Stimulated activated CD4-positive, alpha-beta T cell treated with anti-CD3 and anti-CD28 coated beads, Interleukin-12 subunit alpha, Interleukin-12 subunit beta, amount 100 ng/mL, for 4 hours (primary cell): ENCODE measurements at places on chromosomes 2 and 18.

DNA sequence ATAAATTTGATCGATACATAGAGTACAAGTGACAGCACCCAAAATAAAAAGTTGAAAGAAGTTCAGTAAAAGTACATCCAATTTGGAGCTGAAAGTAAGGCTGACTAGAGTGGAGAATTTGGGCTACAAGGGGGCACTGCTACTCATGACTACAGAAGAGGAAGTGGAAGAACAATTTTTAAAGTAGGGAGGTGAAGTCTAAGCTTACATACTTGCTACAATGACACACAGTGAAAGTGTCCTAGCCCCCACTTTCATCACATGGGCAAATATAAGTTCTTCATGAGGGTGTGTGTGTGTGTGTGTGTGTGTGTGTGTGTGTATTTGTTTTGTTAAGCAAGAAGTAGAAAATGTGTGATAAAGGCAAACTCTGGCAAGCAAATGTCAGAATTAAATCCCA, 45.7 kb downstream of the MAP3K2 start:
- no peak for DNase-seq

- no peak for DNase-seq
These were observed 33.9 kb downstream of the MTA3 start for GRCh38 chr2:42602218-42602875.

DNA sequence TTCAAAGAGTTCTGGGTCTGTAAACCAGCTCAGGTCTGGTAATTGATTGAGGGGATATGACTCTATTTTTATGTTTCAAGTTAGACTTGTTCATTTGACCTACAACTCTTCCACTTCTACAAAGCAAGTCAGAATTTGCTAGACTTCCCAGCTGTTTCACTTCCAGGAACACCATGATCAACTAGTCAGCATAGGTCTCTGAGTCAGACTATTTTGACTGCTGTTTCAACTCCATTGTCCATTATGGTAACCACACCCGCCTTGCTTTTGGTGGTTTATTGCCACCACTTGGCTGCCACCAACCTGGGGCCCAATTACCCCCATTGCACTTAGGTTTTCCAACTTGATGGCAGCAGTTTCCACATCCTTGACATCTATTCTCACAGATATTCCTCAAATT, 116.6 kb downstream of the LAMA3 start:
- DNase-seq: no peak

GRCh38 chr18:23968638-23969604, 45.6 kb upstream of the TTC39C start:
- no peak for DNase-seq

DNA sequence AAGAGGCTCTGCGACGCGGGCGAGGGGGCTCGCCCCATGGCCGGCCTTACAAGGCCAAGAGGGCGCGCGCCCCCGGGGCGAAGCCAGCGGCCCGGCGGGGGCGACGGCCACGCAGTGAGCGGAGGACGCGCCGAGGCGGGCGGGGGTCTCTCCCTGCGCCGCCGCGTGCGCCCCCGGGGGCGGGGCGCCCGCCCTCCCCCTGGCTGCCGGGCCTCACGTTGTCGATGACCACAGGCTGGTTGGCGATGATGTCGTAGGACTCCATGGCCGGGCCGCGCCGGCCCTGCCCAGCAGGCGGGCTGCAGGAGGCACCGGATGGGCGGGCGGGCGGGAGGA, 250 bp downstream of the ACTR1B start:
- no peak for DNase-seq

DNA sequence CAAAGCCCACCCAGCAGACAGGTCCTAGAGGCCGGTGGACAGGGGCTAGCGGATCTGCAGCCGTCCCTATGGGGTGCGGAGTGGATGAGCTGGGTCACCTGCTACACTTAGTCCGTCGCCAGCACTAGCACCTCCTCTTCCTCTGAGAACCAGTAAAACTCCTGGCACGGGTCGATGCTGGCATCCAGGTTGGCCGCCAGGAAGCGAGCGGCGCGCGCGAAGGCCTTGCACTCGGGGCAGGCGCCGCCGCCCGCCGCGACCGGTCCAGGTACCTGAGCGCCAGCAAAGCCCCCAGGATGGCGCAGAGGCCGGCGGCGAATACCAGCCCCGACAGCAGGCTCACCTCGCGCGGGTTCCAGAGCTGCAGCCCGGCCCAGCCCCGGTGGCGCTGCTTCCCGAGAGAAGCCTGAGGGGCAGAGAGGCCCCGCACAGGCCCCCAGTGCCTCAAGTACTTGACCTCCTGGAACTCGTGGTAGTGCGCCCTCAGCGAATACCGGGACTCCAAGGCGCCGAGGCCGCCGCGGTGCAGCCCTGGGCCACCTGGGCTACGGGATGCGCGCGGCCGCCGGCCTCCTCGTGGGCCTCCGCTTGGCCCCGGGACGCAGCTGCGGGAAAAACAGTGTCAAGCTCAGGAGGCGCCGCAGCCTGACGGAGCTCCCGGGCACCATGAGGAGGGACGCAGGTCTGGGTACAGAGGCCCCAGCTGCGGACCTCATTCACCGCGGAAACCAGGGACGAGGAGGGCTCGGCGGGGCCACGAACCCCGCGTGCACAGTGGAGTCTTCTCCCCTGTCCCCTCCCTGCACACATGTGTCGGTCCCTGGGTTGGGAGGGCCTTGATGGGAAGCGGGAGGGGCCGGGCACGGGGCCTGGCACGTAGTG, 27.5 kb upstream of the ALPP start:
- DNase-seq: no peak

DNA sequence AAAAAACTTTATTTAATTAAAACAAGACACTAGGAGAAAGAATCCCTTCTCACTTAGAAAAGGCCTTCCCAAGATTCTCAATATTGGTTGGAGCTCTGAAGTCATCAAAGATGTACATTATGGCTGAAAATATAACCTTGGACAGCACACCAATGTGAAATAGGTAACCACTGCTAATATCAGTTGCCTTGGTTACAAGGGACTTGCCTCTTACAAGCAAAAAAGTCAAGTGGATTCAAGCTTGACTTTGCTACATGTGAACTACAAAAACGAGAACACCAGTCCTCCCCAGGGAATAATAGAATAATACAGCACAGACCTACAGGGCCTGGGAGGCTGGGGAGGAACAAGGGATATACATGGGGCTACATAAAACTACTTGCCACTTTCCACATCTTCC, 46.1 kb downstream of the NABP1 start:
- DNase-seq: no peak

- DNase-seq: no peak
These were observed 129.3 kb downstream of the NCKAP5 start for GRCh38 chr2:133438848-133439564.
